Adipocyte (in vitro differentiated cells): ENCODE measurements at places on chromosomes 7 and 10.

- no peak for DNase-seq
Observed at GRCh38 chr10:59880971-59881510, 25.3 kb downstream of the CCDC6 start.

DNA sequence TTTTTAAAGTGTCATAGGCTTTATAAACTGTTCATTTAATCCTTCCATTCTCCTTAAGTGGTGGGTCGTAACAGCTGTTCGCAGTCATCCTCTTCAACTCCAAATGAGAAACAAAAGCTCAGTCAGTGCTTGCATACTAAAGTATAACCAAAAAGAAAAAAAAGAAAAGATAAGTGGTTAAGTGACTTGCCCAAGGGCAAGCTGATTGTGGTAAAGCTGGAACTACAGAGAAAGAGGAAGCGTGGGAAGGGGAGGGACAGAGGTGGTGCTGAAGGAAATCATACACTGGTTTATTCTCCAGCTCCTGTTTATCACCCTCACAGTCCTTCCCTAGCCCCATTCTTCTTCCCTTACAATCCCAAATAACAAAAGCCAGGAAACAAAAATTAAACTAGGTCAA, 29.6 kb downstream of the IDE start:
- DNase-seq, result peak; percentile 22

- DNase-seq, result no peak
Observed at GRCh38 chr7:140540136-140540777, 61.0 kb upstream of the MKRN1 start.

DNA sequence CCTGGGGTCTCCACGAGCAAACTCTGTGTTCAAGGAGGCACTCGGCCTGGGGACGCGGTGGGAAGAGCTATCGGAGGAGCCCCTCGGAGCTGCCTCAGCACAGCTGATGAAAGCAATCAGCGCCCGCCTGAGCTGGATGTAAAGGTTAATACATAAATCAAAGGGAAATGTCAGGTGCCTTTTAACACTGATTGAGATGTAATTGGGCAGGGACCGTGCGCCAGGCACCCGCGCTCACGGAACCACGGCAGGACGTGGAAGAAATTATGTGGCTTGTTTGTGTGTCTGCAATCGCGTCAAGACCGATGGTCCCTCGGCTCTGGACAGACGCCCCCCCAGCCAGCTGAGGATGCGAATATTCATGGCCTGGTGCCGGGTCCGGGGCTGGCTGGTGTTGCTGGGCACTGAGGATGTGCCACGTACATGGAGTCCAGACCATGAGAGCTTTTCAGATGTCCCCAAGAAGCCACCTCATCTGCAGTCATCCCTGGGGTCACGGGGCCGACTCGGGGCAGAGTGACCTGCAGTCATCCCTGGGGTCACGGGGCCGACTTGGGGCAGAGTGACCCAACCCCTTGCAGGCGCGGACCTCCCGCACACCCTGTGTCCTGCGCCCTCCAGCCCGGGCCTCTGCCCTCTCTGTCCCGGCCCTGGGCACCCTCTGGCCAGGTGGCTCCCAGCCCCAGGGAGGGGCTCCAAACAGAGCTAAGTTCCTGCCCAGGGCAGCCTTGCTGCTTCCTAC, 15.6 kb downstream of the FOXL3 start:
- DNase-seq, result no peak

DNA sequence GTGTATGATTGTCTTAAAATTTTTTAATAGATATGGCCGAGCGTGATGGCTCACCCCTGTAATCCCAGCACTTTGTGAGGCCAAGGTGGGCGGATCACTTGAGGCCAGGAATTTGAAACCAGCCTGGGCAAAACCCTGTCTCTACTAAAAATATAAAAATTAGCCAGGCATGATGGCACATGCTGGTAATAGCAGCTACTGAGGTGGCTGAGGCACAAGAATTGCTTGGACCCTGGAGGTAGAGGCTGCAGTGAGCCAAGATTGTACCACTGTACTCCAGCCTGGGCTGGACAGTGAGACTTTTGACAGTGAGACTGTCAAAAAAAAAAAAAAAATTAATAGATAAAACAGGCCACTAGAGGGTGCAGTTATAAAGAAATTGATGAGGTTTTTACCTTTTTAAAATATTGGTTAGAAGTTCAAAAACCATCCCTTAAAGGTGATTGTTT, 20.5 kb downstream of the NOM1 start:
- DNase-seq, result peak; percentile 72

- no peak for DNase-seq
Observed at GRCh38 chr7:158676906-158677305, 27.7 kb downstream of the NCAPG2 start.

- peak; percentile 44 for DNase-seq
Observed at GRCh38 chr7:82449910-82450309, 6.3 kb upstream of the CACNA2D1 start.

DNA sequence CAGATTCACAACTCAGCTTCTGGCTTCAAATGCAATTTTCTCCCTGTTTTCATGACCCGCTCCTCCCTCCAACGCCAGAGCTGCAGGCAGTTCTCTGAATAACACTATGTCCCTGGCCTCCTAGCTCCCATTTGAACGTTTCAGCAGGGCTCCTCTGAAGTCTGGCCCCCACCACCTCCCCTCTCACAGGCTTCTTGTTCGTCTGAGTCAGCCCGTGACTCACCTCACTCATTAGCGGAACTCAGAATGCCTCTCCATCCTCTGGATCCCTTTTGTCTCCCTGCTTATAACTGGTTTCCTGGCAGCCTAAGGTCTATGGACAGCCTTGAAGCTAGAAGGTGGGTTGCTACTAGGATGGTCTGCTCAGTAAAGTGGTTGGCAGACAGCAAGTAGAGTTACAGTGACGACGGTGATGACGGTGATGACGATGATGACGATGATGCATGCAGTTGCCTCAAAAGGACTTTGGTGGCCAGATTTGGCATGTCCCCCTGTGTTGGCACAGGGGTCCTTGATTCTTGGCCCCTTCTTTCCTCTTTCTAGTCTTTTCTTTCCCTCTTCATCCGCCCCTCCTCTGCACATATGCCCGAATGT, 83.3 kb upstream of the MKLN1 start:
- DNase-seq, result peak; percentile 86

- DNase-seq, result no peak
Observed at GRCh38 chr7:56110611-56111010, 4.3 kb upstream of the CHCHD2 start.

- no peak for DNase-seq
Observed at GRCh38 chr7:105776986-105777910, 99.2 kb downstream of the ATXN7L1 start.

- DNase-seq, result peak; percentile 24
Observed at GRCh38 chr7:80686576-80686975, 48.1 kb downstream of the CD36 start.

DNA sequence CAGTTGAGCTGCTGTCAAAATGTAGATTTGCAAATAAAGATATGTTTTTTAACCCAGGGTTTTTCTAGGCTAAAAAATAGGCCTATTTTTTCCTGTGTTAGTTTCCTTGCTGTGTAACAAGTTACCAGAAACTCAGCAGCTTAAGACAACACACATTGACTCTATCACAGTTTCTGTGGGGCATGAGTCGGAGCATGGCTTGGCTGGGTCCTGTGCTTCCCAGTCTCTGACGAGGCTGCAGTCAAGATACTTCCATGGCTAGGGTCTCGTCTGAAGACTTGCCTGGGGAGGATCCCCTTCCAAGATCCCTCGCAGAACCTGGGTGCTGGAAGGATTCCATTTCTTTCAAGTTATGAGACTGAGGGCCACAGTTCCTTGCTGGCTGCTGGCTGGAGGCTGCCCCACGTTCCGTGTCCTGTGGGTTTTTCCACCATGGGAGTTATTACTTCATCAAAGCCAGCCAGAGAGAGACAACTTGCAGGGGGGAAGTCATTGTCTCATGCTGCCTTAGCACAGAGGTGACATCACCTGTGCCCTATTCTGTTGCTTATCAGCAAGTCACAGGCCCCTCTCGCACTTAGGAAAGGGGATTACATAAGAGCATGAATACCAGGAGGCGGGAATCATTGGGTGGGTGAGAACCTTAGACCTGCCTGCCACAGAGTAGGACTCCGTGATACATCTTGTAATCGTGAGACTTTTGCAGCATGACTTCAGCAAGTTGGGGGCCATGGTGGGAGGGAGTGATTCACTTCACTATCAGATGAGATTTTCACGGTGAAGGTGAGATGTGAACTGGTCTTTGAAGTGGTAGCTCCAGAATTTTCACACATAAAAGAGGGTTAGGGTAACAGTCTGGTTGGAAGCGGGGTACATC, 77.9 kb downstream of the CCNY start:
- DNase-seq, result no peak

- no peak for DNase-seq
Observed at GRCh38 chr7:112942981-112943380, 143.6 kb downstream of the GPR85 start.

- no peak for DNase-seq
Observed at GRCh38 chr10:48505394-48506112, 99.3 kb downstream of the ARHGAP22 start.

DNA sequence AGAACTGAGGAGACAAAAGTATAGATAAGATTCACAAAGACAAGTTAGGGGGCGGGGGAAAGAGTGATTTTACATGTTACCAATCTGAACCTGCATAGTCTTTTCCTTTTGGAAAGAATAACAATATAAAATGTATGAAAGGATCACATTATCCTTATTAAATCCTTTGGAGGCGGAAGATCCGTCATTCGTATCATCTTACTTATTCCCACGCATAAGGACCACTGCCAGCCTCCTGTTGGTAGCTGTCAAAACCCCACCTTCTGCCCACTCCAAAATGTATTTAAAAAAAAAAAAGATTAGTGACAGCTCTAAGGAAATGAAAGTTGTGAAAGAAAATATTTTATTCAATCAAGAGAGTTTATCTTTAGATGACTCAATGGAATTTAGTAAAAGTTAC, 821.0 kb upstream of the CELF2 start:
- DNase-seq, result no peak

GRCh38 chr7:832167-832967, at the start of gene SUN1:
SUN1 (plus strand) TSS chr7:832476; CDS start chr7:832525, 49 bp downstream.
- DNase-seq, result peak; percentile 62

DNA sequence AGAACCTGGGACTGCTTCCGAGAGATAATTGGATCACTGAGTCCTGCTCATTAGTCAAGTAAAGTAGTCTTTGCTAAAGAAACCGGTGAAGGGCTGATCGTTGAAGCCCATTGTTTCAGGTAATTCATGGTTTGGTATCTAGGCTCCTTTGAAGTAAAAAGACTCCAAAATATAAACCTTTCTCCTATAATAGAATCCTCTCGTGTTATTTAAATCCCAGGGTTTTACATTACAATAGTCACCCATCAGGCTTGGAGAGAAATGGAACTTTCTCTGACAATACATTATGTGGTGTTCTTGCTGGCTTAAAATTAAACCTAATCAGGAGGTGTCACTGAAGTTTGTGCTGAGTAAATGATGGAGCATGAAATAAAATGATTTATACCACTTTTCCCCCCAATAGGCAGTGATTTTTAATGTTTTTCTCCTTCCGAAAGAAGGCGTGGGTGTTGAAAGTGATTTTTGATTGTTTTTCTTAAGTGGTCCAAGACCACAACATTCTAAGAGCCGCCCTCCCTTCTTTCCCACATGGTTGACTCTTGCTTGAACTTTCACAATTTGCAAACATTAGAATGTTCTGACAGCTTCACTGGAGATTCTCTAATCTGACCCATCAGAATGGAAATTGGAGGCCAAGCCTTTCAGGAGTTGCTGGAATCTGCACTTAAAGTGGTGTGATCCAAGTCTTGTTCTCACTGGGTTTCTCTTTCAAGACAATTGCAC, 44.2 kb downstream of the LRMDA start:
- DNase-seq, result peak; percentile 33

- no peak for DNase-seq
Observed at GRCh38 chr10:1434912-1435692, 302.2 kb downstream of the ADARB2 start.

- DNase-seq, result no peak
Observed at GRCh38 chr10:116138897-116139296, 134.1 kb downstream of the GFRA1 start.

DNA sequence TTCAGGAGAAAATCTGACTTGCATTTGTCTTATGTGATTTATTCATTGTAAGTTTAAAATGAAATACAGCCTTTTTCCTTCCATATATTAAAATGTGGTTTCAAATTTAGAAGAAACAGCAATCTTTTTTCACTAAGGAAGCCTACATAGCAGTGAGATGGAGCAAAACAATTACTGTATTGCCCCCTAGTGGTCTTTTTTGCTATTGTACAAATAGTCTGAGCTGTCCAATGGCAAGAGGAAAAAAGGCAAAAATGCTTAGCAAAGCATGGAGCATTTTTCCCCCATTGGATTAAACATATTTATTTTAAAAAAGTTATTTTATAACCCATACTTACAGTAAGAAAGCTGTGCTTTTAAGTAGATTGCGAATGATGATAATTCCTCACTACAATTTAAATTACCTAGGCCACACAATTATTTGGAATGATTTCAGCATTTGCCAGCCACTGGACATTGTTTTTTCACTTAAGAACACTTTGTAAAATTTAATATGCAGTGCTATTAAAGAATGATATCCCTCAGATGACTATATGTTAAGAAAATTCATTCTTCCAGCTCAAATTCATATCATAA, 119.5 kb downstream of the CPED1 start:
- peak; percentile 93 for DNase-seq

DNA sequence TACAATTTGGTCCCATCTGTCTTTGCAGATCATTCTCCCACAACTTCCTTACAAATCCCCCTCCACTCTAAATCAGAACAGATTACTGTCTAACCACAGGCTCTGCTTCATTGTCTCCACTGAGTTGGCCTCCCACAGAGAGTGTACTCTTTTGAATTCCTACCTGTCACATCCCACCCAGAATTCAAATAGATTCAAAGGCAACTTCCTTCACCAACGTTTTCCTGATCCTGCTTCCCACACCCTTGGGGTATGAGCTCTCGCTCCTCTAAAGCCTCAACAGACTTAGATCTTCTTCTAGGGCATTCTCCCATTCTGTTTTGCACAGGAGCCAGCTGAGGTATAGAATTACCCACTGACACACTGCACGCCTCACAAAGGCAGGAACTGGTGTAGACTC, 197.8 kb upstream of the CDCA7L start:
- no peak for DNase-seq

- DNase-seq, result no peak
Observed at GRCh38 chr10:416091-416515, 273.4 kb downstream of the DIP2C start.

DNA sequence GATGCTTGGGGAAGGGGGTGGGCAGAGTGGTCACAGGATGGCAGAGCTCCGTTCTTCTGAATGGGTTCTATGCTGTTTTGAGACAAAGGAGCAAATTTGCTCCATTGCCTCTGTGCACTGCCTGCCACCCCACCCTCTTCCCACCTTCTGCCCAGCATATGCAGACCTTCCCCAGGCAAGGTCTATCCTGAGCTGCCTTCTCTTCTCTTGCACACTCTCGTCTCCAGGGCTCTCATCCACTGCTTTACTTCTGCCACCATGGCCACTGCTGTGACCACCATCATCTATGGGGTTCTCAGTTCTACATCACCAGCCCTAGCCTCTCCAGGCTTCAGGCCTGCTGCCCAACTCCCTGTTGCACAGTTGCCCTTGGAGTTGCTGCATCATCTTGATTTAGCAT, 230.4 kb downstream of the TMEM178B start:
- no peak for DNase-seq

DNA sequence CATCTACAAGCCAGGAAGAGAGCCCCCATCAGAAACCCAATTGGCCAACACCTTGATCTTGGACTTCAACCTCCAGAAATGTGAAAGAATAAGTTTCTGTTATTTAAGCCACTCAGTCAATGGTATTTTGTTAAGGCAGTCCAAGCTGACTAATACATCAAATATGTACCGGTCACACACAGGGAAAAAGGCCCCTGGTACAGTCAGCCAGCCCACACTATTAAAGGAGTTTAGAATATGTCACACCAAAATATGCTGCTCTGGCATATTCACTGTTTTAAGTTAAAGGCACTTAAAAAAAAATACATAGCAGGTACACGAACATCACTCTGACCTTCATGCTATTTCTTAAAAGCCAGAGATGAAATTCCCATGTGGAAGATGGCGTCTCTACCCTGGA, 15.2 kb upstream of the CDCA7L start:
- DNase-seq, result peak; percentile 80
